ENCODE measurements at places on chromosomes 4 and X. TPM values are rescaled to one million over a fixed set of nuclear protein-coding genes. Genes with fewer than 3 reads are reported as not detected.

TMPRSS11D gene
- total RNA-seq, result not detected

NEK1 gene
- 8.7 TPM for total RNA-seq

ASB9 gene
- total RNA-seq, result 2.6 TPM

TAF7L gene
- 0.32 TPM for total RNA-seq

RNF175 gene
- not detected for total RNA-seq

SSX4B gene
- total RNA-seq, result not detected

CLDN34 gene
- under 0.01 TPM for total RNA-seq

KLHL34 gene
- not detected for total RNA-seq

LAMP2 gene
- 153 TPM for total RNA-seq

SEPTIN11 gene
- total RNA-seq, result 439 TPM

HPGDS gene
- total RNA-seq, result not detected

ACSL4 gene
- total RNA-seq, result 146 TPM
